Stimulated activated CD4-positive, alpha-beta T cell treated with anti-CD3 and anti-CD28 coated beads, Interleukin-2, amount 100 ng/mL, for 4 hours (primary cell): ENCODE measurements at places on chromosomes 3 and 15.

GRCh38 chr3:166531730-166532129, 694.5 kb upstream of the BCHE start:
- no peak for DNase-seq

GRCh38 chr15:59668556-59668955, 11.2 kb upstream of the GTF2A2 start:
- no peak for DNase-seq

GRCh38 chr3:150216041-150216811, 191.9 kb upstream of the TSC22D2 start:
- no peak for DNase-seq

GRCh38 chr3:53843195-53844177, 2.7 kb downstream of the CHDH start:
- DNase-seq = no peak

DNA sequence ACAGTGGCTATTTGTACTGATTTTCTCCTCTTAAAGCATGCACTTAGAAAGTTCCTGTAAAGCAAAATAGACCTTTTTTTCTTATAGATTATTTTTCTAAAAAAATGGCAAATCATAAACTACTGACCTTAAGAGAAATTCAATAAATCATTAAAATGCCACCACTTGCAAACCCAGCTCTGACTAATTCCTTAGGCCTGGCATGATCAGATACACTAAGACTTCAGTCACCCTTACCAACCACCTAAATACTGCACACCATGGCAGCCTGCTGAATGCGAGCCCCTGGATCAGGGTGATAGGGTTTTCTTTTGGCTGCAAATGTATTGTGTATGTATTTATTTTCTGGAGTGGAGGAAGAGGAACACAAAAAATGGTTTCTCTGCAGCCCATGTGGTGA, 370.6 kb upstream of the TBL1XR1 start:
- DNase-seq = no peak

DNA sequence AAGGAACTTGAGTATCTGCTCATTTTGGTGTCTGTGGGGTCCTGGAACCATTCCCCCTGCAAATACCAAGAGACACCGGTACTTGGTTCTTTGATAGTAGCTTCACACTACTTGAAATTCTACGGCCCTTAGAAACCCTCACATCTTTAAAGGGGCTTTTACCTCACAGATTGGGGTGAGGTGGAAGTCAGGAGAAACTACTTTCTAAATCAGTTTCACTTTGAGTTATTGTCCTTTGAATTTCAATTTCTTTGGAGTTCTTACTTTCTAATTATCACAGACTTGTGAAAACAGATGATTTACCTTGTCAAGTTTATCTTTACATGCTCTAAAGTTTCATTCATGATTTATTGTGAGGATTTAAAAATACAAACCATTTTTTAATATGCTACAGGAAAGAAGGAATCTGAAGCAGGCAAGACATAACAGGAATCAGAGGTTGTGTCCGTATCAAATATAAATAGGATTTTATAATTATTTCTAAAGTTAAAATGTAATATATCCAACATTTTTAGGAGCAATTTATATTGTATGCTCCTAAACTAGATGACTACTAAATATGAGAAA, 98.9 kb downstream of the NEDD4 start:
- no peak for DNase-seq

DNA sequence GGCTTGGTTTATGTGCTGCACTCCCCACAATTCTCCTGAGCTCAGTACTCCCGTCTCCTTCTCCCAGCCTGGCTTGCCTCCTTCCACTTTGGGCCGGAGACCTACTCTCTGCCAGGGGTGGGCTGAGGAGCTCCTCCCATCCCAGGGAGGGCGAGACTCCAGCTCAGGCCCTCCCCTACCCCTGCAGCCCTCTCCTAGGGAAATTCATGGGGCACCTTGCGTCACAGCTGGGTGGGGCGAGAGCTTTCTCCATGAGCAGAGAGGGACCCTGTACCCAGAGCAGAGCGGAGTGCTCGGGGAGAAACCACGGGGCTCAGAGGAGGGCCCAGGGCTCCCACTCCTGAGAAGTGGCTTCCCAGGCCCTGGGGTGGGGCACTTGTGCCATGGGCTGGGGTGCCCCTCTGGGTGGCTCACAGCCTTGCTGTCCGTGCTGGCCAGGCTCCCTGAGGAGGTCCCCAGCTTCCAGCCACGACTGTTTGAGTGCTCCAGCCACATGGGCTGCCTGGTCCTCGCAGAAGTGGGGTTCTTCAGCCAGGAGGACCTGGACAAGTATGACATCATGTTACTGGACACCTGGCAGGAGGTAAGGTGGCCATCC, 13.3 kb downstream of the VILL start:
- no peak for DNase-seq
